CD4-positive, alpha-beta T cell treated with Interleukin-21 for 1 hour (primary cell): ENCODE measurements at places on chromosomes 3 and 15.

DNA sequence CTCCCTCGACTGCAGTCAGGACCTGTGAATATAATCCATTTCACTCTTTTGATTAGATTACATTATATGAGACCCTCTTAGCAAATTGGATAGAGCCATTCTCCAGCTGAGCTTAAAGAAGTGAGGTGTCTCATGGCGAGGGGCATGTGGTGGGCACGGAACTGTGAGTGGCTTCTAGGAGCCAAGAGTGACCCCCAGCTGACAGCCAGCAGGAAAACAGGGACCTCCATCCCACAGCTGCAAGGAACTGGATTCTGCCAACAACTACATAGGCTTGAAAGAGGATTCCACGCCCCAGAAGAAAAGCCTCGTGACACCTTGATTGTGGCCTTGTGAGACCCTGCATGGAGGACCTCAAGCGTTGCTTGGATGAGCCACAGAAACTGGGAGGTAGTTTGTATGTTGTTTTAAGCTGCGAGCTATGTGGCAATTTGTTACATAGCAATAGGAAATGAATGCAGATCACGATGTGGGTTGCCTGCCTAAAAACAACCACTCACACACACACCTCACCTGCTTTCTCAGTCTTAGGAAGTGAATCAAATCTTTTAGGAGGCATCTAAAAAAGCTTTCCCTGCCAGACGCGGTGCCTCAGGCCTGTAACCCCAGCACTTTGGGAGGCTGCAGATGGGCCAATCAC, 84.2 kb upstream of the BHLHE40 start:
- DNase-seq = no peak

DNA sequence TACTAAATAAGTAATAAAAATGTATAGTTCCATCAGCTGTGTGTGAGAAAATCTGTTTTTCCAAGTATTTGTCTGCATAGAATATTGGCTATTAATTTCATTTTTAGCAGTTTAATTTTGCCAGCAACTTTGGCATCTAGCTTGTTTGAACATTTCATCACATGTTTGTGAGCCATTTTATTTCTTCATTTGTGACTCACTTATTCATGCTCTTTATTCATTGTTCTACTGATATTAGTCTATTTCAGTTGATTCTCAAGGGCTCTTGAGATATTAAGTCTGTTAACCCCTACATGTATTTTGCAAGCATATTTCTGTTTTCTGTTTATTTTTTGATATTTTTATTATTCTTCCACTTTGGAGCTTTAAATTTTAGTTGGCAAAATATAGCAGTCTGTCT, 74.0 kb upstream of the PHLDB2 start:
- DNase-seq = no peak

DNA sequence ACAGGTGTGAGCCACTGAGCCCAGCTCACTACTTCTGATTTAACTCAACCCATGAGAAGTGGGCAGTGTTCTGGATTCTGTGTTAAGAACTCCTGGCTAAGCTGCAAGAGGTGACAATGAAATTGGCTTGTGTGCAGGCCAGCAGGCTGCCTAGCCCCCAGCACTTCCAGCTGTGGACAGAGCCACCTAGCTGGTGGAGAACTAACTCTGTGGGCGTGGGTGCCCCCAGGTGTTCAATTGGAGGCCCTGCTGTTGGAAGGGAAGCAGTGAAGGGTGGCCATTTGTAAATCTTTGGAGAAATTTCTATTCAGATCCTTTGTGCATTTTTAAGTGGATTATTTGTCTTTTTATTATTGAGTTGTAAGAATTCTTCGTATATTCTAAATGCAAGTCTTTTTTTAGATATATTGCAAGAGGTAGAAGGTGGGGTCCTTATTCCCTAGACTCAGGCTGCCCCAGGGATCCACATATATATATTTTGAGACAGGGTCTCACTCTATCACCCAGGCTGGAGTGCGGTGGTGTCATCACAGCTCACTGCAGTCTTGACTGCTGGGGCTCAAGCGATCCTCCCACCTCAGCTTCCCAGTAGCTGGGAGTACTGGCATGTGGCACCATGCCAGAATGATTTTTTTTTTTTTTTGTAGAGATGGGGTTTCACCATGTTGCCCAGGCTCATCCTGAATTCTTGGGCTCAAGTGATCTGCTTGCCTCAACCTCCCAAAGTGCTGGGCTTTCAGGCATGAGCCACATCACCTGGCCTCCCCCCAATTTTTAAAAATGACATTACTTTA, 7.2 kb upstream of the SCAMP5 start:
- DNase-seq = peak; percentile 28

DNA sequence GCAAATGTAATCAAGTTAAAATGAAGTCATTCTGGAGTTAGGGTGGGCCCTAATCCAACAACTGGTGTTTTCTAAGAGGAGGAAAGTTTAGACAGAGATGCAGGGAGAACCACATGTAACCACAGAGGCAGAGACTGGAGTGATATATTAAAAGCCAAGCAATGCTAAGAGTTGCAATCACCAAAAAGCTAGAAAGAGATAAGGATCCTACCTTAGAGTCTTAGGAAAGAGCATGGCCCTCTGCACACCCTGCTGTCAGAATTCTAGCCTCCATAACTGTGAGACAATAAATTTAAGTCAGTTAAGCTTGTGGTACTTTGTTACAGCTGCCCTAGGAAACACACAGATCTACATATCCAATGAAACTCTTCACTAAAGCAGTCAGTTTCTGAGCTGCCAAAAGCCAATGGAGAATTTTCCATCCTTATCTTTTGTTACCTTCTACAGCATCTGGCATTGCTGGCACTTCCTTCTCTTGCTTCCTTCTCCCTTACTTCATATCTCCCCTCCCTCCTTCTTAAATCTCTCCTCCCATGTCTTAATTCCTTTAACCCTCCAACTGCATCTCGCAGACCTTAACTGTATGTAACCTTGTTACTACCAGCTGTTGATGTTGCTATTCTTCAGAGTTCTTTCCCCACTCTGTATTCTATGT, 11.2 kb downstream of the DCBLD2 start:
- no peak for DNase-seq

GRCh38 chr3:44678480-44679116, 30.1 kb downstream of the ZNF35 start:
- no peak for DNase-seq

DNA sequence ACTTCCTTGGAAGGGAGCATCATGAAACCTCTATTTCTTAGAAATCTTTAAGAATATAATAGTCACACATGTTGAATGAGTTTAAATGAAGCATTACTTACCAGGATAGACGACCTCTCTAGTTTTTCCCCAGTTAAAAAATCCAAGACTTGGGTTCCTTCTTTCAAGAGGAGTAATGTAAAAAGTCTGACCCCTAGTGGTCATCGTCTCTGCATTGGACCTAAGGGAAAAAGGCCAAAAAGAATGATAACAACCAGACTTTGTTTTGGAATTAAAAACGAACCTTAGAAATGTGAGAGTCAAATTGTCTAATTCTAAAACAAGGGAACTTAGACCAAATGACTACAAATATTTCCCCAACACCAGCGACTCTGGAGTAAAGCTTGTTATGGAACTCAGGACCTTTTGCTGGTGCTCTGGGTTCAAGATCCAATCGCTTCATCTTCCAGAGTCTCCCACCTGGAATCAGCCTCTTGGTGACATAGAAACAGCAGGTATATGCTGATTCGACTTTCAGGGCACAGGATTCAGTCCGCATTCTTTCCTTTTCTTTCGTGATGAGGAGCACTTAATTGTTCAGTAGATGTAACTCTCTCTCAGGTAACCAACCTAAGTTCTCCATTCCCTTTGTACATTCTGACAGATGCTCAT, 214.8 kb upstream of the TPRG1 start:
- DNase-seq = peak; percentile 52

- no peak for DNase-seq
These were observed 16.8 kb upstream of the CLDN16 start for GRCh38 chr3:190371152-190371551.

DNA sequence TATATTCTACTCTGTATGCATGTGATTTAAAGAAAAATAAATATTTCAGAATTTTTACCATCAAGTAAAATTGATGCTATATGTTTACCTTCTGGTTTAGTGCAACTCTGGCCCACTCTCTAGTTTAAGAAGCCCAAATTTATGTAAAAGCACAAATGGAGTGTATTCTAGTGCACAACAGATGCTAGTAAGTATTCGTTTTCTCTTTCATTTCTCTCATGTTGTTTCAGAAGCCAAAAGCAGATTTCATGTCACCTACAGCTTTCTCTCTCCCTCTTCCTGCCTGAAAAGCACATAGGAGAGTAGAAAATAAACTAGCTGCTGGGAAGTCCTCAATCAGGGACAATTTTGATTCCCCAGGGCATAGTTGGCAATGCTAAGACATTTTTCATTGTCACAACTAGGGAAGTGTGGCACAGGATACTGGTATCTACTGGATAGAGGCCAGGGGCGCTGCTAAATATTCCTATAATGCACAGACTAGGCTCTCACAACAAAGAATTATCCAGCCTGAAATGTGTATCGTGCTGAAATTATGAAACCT, 147.4 kb upstream of the ARHGEF26 start:
- DNase-seq = no peak

GRCh38 chr3:123716411-123716810, 131.6 kb upstream of the HACD2 start:
- no peak for DNase-seq

DNA sequence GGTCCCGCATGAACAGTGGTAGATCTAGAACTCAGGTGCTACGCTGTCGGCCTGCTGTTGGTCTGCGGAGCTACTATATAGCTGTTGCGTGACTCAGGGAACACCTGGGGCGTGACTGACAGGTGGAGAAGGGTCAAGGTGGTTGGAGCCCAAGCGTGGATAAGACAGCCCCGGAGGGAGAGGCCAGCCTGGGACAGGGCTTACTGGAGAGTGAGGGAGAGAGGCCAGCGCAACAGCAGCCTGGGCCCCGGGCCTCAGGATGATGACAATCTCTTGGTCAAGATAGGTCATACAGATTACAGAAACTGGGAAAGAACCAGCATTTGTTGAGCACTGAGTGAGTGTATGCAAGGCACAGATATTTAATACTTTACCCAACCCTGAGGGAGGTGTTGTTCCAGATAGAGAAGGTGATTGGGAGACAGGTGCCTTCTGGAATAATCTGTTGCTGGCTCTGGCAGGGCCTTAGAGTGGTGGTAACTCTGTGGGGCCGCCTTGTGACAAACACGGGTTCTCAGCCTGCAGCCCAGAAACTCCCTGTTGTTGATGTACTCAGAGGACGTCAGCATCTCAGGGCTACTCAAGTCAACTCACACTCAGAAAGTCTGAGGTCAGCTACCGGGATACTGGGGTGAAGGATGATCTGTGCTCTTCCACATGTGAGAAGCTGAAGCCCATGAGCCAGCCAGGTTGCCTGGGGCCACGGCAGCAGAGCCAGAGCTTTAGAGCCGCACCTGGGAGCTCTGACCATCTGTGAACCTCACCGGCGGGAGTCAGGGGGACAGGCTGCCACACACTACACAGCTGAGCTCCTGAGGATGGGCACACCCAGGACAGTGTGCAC, 265.4 kb upstream of the HES1 start:
- DNase-seq = no peak

DNA sequence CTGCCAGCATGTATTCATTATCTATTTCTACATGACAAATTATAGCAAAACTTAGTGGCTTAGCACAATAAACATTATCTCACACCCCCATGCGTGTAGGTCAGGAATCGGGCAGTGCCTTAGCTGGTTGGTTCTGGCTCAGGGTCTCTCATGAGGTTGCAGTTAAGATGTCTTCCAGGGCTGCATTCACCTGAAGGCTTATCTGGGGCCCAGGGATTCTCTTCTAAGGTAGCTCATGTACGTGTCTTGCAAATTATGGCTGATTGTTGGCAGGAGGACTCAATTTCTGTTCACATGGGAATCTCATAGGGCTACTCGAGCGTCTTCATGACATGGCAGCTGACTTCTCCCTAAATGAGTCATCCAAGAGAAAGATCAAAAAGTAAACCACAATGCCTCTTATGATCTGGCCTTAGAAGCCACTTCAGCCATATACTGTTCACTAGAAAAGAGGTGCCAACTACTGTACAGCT, 42.9 kb upstream of the TSC22D2 start:
- no peak for DNase-seq

- peak; percentile 56 for DNase-seq
These were observed 40.1 kb downstream of the CDCP1 start for GRCh38 chr3:45105855-45106671.

GRCh38 chr3:100423611-100424010, 22.3 kb downstream of the LNP1 start:
- no peak for DNase-seq
